ENCODE measurements at places on chromosomes 13 and 19.

DNA sequence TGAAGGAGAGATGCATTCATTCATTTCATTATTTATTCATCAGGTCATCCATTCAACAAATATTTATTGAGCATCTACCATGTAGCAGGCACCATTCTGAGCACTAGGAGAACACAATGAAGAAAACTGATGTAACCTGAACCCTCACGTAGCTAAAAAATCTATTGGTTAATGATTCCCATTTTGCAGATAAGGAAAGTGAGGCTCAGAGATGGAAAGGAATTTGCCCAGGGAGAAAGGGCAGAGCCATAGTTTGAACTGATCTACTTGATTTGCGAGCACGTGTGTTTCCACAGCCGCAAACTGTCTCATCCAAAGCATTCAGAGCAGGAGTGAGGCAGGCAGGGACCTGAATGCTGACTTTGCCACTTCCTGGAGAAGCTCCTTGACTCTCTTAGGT, 2.7 kb downstream of the KLK8 start:
- no peak for DNase-seq

DNA sequence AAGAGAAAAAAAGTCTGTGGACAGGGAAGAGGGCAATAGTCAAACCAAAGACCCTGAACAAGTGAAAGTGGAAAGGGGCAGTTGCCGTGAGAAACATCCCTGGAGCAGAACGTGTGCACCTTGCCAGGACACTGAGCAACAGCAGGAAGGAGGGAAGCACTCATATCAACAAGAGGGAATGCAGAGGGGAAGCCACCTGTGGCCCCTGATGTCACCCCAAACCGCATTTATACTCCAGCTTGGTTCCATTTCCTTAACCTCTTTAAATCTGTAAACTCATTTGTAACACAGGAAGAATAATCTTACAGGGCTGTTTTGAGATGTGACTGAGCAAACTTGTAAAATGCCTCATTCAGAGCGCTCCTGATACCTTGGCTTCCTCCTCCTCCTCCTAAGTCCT, 698.8 kb downstream of the DIAPH3 start:
- DNase-seq = no peak

GRCh38 chr13:99961636-99962035, 9.9 kb downstream of the ZIC5 start:
- DNase-seq = no peak

- no peak for DNase-seq
Measured at GRCh38 chr19:21569494-21569865, 64.1 kb downstream of the ZNF429 start.

- no peak for DNase-seq
Measured at GRCh38 chr19:14248578-14249011, 42.6 kb upstream of the ADGRL1 start.
